T-helper 2 cell treated with Interferon-gamma antibody and Interleukin-4, amounts not matched to agents 5 μg/mL and 100 μg/mL, for 36 hours (primary cell): ENCODE measurements at places on chromosomes 11 and 22.

GRCh38 chr11:36233204-36233603, 56.0 kb downstream of the COMMD9 start:
- no peak for DNase-seq

DNA sequence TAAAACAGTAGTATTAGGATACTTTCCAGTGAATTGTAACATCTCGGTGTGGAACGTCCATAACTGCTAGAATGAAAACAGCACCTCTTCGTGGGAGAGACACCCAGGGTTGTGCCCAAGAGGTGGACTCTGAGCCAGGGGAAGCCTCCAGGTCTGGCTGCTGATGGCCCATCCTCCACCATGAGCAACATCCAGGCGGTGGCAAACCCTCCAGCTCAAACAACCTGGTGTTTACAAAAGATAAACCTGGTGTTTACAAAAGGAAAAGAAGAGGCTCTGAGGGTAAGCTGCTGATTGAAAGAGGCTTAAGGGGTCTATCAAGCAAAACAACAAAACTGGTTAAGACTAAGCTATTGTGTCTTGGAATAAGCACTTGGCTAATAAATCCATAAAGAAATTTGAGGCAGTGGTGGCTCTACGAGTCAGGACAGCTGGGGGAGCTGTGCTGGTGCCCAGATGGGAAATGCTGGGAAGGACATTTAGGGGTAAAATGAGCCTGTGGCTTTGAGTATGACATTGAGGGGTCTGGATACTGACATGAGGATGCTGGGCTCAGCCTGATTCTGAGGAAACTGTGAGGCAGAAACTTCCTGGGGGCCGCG, 909.0 kb downstream of the BRD1 start:
- DNase-seq = no peak

- no peak for DNase-seq
Observed at GRCh38 chr11:96331699-96332116, 11.3 kb downstream of the MAML2 start.

DNA sequence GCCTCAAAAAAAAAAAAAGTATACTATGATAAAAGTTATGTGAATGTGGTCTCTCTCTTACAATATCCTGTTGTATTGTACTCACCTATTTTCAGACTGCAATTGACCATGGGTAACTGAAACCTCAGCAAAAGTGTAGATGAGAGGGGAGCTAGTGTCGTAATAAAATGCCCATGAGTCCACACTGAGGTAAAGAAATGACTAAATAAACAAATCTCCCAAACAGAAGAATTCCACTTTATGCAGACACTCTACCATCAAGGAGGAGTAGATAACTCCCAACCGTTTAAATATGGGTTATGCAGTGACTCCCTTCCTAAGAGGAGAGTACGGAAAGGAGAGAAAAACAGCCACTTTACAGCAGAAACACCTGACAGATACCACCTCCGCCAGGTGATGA, 14.6 kb downstream of the GNB1L start:
- DNase-seq = no peak

- no peak for DNase-seq
Observed at GRCh38 chr11:60769811-60770210, 13.1 kb downstream of the MS4A15 start.

DNA sequence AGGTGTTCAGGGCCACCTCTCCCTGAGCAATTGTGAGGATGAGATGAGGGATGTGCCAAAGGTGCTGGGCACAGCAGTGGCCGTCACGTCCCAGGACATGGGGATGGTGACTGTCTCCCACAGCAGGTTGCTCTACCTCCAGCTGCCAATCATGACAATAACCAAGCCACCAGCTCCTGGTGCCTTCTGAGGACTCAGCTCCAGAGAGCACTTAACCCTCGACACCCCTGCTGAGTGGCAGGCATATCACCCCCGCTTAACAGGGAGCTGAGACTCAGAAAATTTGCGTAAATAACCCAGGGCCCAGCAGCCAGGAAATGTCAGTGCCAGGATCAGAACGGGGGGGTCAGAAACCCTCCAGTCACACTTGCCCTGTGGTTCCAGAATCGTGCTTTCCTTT, 8.4 kb upstream of the PNPLA5 start:
- DNase-seq = no peak

DNA sequence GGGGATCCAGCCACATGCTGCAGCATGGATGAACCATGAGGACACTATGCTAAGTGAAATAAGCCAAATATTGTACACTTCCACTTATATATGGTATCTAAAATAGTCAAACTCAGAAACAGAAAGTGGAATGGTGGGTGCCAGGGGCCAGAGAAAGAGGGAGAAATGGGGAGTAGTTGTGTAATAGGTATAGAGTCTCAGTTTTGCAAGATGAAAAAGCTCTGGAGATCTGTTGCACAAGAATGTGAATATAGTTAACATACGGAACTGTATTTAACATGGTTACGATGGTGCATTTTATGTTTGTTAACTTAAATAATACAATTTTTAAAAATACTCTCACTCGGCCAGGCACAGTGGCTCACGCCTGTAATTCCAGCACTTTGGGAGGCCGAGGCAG, 21.2 kb downstream of the GDPD5 start:
- no peak for DNase-seq

DNA sequence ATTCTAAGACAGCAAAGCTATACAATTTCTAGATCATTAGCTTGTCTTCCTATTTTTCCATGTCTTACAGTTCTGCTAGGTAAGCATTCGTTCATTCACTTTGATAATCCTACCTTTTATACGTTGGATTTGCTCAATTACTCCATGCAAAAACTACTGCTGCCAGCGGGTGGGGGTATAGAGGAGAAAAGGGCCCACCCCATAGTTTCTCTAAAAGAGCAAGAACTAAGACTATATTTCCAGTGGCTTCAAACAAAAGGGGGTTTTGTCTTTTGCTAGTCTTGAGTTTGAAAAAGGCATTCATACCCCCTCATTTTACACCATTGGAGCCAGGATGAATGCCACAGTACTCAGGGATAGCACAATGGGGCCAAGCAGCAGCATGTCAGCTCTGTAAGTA, 155.7 kb downstream of the WT1 start:
- DNase-seq = no peak

DNA sequence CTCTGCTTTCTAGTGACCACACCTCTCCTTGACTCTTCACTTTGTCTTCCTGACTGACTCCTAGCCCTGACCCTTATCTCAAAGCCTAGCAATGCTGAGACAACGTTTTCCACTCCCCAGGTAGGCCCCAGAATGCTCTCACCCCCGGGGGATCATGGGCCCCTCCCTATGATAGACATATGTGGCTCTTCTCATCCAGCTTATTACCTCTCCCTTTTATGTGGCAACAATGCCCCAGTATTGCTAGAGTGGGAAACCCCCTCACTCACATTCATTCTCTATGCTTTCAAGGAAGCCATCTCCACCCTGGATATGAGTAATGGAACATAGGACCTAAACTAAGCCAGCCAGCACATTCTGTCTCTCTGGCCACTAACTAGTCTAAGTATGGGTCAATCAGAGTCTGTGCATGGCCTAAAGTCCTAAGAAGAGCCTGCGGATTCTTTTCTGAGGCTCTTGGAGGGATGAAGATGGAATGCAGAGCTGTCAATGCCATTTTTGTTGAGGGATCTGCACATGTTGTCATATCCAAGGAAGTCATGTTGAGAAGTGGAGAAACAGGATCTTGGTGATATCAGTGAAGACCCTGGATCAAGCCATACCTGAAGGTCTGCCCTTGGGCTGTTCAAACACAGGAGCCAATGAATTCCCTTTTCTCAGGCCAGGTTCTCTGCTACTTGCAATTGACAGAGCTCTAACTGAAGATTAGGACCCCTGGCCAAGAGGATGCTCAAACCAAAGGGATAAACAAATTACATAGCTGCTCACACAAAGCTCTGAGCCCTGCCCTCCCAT, 79.8 kb upstream of the GRK3 start:
- peak; percentile 66 for DNase-seq

DNA sequence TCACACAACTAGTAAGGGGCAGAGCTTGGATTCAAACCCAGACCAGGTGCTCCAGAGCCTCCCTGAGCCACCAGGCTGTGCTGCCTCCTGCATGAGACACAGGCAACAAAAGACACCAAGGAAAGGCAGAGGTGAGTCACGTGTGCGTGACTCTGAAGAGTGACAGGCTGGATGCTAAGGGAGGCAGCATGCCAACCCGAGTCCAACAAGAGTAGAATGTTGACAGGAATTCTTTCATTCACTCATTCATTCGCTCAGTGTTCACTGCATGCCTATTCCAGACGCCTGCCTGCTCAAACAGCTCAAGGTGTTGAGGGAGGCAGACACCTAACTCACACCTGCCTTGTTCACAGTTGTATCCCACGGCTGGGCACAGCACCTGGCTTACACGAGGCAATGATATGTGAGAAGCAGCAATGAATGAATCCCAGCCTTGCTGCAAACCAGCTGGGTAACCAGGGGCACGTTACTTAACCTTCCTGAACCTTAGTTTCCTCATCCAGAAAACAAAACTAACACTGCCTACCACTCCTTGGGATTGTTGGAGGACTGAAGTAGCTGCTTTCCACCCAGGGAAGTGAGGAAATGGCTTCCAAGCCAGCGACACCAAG, 73.8 kb upstream of the ARFGAP3 start:
- no peak for DNase-seq

GRCh38 chr11:66580803-66581202, 12.1 kb downstream of the CCDC87 start:
- DNase-seq = peak; percentile 22

DNA sequence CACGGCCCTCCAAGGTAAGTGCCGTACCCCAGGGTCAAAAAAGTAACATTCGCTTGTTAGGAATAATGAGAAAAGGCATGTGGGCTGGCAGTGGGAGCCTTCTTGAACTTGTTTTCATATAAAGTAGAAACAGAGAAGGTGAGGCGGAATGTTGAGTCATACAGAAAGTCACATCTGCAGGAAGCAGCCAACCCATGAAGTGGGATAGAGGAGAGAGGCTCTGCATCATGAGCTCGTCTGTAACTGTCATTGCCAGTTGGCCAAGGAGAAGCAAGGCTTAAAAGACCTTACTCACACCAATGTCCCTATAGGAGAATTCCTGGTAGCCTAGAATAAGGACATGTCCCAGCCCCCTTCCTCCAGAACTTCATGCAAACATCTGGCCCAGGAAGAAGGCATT, 253.3 kb downstream of the BUD13 start:
- no peak for DNase-seq

DNA sequence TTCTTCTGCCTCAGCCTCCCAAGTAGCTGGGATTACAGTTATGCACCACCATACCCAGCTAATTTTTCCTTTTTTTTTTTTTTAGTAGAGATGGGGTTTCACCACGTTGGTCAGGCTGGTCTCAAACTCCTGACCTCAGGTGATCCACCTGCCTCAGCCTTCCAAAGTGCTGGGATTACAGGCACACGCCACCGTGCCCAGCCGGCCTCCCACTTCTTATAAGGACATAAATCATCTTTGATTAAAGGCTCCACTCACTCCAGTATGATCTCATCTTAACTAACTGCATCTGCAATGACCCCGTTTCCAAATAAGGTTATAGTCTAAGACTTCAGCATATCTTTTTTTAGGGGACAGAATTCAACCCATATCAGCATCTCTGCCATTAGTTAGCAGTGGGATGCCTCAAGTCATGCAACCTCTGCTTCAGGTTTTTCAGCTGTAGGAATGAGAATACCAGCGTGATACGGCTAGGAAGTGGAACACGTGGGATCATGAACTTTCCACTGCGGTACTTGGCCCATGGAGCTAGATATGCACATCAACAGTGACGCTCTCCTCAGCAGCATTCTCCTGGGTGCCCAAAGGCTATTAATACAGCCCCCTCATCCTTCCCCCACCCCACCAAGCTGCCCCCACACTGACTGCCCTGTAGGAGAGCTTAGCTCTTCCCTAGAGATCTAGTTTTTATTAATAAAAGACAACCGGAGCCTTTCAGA, 41.4 kb downstream of the MCHR1 start:
- DNase-seq = no peak

GRCh38 chr22:17074648-17075002, 10.2 kb upstream of the IL17RA start:
- no peak for DNase-seq

DNA sequence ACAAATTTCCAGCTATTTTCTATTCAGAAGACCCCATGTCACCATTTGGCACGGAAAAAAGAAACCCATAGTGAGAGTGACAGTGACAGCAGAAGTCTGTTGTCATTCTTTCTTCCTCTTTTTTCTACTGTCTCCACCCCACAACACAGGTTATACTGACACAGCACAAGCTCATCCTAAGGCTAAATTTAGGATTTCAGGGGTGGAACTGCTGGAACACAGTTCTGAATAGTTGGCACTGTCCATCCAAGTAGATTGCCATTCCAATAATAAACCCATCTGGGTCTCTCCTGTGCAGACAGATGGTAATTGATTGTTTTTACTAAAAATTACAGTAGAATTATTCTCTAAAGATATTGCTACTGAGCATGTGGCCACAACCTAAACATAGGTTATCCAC, 95.2 kb upstream of the C11orf87 start:
- no peak for DNase-seq

GRCh38 chr11:131987703-131988102, 617.3 kb downstream of the NTM start:
- DNase-seq = no peak

GRCh38 chr22:30426388-30427353, 1.1 kb downstream of the MTFP1 start:
- peak; percentile 83 for DNase-seq

DNA sequence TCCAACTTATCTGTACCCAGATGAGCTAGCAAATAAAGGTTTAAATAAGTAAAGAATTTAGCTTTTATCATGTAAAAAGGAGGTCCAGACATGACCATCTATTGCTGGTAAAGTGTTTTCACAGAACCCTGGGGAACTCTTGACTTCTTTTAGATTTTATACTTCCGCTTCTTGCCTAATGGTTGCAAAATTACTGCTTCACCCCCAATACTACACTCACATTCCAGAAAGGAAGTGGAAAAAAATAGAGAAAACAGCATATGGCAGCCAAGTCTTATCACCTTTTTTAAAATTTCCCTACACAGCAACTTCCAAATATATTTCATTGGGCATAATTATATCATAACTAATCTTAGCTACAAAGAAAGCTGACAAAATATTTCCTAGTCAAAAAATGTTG, 12.1 kb downstream of the BBOX1 start:
- no peak for DNase-seq

- DNase-seq = no peak
Observed at GRCh38 chr11:46183819-46184218, 62.6 kb upstream of the PHF21A start.

DNA sequence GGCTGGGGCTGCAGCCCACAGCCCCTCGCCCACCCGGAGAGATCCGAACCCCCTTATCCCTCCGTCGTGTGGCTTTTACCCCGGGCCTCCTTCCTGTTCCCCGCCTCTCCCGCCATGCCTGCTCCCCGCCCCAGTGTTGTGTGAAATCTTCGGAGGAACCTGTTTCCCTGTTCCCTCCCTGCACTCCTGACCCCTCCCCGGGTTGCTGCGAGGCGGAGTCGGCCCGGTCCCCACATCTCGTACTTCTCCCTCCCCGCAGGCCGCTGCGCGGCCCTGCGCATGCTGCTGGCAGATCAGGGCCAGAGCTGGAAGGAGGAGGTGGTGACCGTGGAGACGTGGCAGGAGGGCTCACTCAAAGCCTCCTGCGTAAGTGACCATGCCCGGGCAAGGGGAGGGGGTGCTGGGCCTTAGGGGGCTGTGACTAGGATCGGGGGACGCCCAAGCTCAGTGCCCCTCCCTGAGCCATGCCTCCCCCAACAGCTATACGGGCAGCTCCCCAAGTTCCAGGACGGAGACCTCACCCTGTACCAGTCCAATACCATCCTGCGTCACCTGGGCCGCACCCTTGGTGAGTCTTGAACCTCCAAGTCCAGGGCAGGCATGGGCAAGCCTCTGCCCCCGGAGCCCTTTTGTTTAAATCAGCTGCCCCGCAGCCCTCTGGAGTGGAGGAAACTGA, 731 bp downstream of the GSTP1 start:
- peak; percentile 24 for DNase-seq

GRCh38 chr22:39208013-39208680, 36.6 kb downstream of the PDGFB start:
- no peak for DNase-seq
